ENCODE measurements at places on chromosomes 3 and 15.

GRCh38 chr3:14758297-14758696, 60.5 kb upstream of the FGD5 start:
- DNase-seq: no peak

DNA sequence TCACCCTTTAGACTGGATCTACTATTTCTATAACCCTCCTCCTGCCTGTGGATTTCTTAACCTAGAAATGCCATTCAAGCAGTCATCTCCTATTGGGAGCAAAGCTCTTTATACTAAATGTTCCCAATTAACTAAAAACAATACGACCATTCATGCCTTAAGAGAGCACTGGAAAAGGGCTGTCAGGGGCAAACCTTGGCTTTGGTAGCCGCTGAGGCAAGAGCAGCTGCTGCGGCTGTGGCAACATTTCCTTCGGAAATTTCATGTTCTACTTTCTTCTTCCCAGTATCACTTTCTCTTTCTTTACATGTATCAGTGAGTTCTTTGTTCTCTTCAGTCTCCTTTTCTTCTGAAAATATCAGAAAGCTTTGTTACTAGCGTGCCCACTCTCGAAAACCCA, 56.3 kb upstream of the CSPG5 start:
- DNase-seq: no peak

DNA sequence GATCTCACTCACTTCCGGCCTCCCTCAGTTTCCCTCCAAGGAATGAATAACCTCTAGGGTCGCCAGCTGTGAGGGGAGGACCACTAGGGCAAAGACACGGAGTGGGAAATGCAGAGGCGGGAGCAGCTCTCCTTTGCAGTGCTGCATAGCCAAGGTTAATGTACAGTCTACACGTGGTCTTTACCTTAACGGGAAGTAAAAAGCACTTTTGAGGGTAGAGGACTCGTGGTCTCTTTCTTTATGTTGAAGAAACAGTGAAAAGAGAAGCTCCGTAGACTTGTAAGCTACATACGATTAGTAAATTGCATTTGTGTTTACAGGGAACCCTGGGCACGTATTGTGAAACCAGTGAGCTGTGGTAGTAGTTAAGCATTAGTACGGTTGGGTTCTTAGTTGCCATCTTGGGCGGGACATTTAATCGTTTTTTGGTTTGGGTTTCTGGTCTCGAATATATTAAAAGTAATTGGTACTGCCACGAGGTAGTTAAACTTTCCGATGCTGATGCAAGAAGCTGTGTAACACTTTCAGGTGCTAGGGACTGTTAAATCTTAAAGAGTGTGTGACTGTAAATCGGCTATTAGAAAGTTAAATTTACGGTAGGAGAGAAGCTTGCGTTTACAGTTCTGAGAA, 828 bp downstream of the U2SURP start:
- no peak for DNase-seq

- DNase-seq: no peak
Observed at GRCh38 chr3:124810970-124811369, 76.2 kb downstream of the ITGB5 start.

DNA sequence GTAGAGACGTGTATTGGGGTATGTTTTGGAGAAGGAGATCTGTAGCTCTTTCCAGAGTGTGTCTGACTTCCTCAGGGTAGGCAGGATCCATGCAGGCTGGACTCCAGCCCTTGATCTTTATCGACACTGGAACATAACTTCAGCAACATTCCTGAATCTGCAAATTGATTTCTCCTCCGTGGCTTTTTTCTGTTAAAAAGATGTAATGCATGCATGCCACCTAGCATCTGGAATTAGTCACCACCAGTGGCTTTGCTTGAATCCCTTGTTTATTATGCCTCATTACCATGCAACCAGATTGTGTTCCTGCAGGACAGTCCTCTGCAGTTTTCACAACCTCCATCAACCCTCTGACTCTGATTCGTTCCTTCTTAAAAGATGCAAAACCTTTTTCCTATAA, 86.1 kb downstream of the CCNL1 start:
- DNase-seq: no peak

DNA sequence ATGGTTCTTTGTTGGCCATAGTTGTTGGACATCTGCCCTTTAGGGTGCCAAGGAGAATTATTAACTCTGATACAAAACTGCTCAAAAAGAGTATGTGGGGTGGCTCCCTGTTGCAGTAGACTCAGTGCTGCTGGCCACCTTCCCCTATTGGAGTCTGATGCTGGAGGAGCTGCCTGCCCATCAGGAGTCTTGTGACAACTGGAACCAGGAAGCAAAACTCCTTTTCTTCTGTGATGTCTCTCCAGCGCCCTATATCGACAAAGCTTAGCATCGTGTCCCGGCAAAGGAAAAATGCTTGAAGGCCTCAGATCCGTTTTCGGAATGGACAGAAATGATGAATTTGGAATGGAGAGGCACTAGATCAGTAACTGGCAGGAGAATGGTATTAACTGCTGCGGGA, 23.5 kb downstream of the PAK2 start:
- DNase-seq: no peak

- no peak for DNase-seq
Observed at GRCh38 chr3:99537416-99537815, 101.0 kb upstream of the COL8A1 start.

- no peak for DNase-seq
Observed at GRCh38 chr3:170058127-170058526, 20.3 kb downstream of the GPR160 start.

- no peak for DNase-seq
Observed at GRCh38 chr3:12985148-12985547, 88.1 kb downstream of the IQSEC1 start.

DNA sequence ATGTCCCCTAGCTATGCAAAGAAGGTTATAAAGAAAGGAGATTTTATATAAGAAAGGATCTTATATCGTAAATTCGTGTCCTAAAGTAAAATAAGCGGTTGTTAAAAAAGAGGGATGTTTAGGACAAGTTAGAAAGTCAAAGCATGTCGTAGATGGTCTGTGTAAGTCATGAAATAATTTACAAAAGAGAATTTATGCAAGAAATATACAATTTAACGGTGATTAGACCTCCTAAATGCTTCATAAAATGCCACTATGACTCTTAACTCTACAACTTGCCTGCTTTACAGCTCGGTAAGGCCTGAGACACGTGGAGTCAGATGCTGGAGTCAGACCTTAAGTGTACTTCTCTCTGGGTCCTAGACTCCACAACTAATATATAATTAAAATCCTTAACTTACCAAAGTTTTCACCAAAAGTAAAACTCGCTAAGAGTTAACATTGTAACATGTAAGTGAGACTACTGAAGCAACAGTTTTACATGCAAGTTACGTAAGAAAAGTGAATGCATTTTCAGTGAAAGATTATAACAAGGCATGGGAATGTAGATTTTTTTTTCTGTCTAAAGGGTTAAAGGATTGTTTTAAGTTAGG, 13.3 kb upstream of the SRPRB start:
- no peak for DNase-seq

DNA sequence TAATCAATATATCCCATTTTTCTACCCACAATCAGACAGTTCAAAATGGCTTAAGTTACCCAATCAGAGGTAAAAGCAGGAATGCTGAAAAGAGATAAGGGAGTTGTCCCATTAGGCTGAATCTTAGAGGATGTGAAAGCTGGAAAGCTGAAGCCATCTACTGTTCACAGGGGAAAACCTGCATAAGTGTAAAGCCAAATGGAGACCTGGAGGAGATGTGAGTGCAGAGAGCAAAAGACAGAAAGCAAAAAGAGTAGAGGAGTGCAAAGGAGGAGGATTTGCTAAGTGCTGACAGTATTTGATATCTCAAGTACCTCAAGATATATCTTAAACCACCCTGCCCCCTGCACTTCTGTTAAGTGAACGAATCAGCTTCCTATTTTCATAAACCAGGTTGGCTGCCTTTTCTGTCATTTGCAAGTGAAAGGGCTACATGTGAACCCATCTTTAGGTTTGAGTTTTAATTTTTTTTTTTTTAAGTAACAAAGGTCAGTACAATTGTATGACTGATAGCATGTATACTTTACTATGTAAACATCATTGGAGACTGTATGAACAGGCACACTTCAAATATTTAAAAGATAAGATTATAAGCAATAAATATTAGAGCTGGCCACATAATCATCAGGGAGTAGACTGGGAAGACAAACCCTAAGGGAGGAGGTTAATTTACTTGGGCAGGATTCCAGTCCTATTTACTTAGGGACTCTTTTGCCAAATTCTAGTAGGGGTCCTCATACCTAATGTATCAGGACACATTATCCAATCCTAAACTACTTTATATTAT, 22.8 kb upstream of the P2RY1 start:
- DNase-seq: no peak

DNA sequence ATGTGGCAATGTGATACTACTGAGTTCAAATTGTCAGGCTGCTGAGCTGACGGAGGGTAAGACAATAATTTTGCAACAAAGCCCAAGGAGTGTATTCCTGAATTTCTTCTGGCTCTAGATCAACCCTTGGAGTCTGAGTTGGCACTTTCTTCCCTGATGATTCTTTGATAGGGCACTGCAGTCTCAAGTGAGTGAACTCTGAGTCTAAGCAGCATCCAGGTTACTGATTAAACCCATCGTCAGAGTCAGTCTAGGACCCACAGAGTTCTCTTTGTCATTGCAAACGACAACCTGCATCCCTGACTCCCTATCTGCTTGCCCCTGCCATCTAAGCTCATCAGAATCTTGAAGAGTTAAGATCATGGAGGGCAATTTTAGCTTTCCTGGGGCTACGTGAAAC, 58.6 kb downstream of the MME start:
- DNase-seq: no peak

DNA sequence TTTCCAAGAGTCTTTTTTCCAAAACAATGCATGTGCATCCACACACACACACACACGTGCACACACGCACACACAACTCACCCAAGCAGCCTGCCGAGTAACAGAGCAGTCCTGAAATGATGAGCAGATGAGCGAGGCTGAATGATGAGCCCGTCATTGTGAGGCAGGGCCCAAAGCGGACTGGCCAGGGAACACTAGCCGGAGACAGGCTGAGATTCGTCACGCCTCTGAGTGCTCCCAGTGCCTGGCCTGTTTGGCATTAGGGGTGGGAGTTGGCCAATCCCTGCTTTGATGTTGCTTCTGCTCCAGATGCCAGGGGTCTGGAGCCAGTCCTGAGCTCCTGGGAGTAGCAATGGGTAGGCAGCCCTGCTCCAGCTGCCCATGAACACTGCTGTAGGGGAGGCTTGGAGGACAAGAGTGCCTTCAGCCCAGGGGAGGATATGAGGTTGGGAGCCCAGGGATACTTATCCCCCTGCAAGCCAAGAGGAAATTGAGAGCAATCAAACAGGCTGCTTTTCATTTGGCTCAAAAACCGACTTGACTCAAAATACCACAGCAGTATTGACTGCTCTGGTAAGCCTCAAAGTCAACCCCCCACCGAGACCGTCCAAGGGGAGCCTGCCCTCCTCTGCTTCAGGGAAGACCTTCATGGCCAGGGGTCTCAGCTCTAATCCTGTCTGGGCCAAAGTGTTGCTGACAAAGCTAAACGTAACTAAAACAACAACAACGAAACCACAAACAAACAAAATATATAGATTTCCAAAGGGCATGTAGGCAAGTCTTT, 22.9 kb downstream of the COLQ start:
- no peak for DNase-seq

DNA sequence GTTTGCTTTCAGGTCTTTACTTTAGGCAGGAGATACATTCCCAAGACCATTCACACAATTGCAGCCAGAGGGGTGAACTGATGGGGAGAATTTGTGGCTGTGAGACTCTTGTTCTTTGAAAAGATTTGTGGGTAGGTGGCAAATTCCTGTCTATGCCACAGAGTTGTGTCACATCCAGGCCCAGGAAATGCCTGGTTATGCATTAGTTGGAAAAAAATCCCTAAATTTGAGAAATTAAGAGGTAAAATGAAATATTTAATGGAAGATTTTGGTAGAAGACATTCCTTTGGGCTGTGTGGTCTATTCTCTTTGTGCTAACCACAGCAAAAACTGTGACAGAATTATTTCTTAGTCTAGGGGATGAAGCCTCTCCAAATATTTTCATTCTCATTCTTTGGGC, 28.8 kb downstream of the SAMMSON start:
- DNase-seq: no peak

DNA sequence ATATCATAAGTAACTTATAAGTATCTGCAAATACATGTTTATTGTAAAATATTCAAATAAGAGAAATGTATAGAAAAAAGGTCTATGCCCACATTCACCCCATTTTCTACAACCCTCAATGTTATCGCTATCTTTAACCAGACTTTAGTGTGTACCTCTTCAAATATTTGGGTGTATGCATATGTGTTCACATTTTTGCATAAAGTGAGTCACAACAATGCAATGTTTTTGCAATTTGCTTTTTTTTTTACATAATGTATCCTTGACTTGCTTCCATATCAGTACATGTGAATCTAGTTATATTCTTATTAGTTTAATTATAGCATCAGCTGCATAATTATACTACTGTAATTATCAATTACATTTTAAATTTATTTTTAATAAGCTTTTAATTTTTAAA, 117.3 kb upstream of the LYSMD4 start:
- no peak for DNase-seq

DNA sequence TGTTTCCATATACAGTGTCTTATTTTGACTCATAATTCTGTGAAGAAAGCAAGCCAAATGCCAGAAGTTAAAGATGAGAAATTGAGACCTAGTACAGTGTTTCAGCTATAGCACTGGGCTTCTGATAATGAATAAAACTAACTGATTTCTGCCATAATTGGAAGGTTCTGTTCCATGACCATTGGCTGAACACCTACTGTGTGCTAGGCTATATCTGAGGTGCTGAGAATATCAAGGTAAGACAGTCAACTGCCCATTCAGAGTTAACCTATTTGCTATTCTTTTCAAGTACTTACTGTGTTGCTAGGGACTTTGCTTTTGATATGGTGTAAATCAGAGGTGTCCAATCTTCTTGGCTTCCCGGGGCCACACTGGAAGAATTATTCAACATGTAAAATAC, 73.4 kb downstream of the LHFPL4 start:
- DNase-seq: no peak

All from NCI-H187 treated with DMSO at 0.1 percent for 48 hours (cell line).